ENCODE measurements at places on chromosomes 3 and 15. TPM values are rescaled to one million over a fixed set of nuclear protein-coding genes. Genes with fewer than 3 reads are reported as not detected.

DNA sequence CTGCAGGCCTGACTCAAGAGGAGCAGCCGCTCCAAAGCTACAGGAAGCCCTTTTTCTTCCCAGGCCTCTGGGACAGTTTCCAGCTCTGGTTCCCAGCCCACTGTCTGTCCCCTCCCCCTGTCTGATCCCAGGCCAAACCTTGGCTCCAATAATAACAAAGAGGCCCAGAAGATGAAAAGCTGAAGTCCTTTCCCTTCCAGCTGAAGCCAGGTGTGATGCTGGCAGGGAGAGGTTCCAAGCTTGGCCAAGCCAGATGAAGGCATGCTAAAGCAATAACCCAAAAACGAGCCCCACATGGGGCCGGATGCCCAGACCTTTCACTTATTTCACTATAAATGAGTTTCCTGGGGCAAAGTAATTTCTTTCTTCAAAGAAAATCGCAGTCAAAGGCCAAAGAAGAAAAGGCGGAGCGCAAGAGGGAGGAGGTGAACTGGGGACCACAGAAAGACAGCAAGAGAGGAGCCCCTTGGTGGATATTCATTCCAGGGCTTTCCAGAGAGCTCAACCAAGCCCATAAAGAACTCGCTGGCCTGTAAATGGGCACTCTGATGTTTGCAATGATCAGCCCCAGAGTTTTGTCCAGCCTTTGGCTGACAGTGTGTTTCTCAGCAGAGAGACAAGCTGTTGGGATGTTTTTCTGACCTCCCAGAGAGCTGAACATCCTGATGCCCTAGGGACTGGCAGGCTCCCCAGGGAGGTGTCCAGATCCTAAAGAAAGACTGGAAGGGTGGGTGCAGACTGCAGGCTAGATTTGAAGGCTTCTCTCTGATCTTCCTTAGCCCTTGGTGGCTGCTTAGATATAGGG, 157.6 kb downstream of the UACA start:
- peaks cover 4% of the 10 kb centered on the region for H3K27me3 ChIP-seq
- H3K36me3 ChIP-seq, result no peaks in the 10 kb centered on the region
- H3K27ac ChIP-seq, result no peak overlapping the region
- H3K4me1 ChIP-seq, result no peaks in the 10 kb centered on the region
- no peak for DNase-seq

GRCh38 chr3:39533226-39533625, 65.7 kb downstream of the MOBP start:
- no peaks in the 10 kb centered on the region for H3K36me3 ChIP-seq
- no peak overlapping the region for H3K4me3 ChIP-seq
- DNase-seq, result no peak

GRCh38 chr3:22685597-22685996, 517.5 kb upstream of the UBE2E2 start:
- H3K4me3 ChIP-seq, result no peak overlapping the region
- no peaks in the 10 kb centered on the region for H3K36me3 ChIP-seq
- no peak overlapping the region for H3K27ac ChIP-seq
- H3K27me3 ChIP-seq, result no peaks in the 10 kb centered on the region
- H3K4me1 ChIP-seq, result no peaks in the 10 kb centered on the region
- DNase-seq, result no peak

DNA sequence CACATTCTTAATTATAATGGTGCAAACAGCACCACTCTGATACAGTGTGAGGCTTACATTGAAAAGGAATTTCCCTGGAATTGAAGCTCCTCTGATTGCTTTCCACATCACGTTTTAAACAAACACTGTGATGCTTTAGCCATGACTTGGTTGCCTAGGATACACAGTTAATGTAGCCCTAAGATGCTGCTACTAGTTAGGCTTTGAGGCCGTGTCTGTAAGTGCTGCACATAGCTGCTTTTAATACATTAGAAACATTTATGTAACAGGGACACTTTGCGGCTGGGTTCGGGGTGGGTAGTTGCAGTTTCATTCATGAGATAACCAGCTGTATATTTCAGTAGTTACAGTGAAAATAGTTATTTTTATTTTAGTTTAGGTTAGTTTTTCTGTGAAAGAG, 334.7 kb downstream of the NLGN1 start:
- no peak overlapping the region for H3K4me3 ChIP-seq
- no peak overlapping the region for H3K27ac ChIP-seq
- no peaks in the 10 kb centered on the region for H3K27me3 ChIP-seq
- no peak for DNase-seq
- no peaks in the 10 kb centered on the region for H3K4me1 ChIP-seq

DNA sequence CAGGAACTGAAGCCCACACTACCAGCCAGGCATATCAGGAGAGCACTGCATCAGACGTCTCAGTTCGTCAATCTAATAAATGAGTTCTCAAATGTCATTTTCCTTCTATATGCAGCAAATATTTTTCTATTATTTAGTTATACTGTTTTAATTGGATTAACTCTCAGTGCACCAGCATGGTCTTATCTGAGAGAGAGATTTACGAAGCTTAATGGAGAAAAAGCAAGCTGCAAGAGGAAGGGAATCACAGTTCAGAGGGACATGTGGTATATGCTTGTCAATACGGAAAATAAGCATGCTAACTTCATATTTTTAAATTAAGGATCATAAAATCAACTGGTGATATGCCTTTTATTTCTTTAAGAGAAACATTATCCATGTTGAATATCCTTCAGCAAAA, 213.1 kb upstream of the NECTIN3 start:
- H3K4me1 ChIP-seq, result no peaks in the 10 kb centered on the region
- no peaks in the 10 kb centered on the region for H3K36me3 ChIP-seq
- H3K27ac ChIP-seq, result no peak overlapping the region

DNA sequence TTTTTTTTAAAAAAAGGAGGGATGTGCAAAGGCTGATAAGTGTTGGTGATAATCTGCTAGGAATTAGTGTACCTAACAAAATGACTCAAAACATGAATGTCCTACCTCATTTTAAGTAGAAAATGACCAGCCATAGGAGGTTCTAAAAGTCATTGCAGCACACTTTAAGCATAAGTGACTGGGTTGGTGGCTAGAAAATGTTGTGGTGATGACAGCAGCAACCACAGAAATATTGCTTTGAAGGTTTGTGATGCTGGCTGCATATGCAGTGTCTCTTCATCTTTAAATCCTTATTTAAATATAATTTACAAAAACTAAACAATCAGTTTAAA, 55.2 kb downstream of the CMSS1 start:
- peaks cover 82% of the 10 kb centered on the region for H3K4me1 ChIP-seq
- peak; percentile 22 for DNase-seq
- H3K27ac ChIP-seq, result peak overlapping the region; percentile 68
- peak overlapping the region; percentile 53 for H3K4me3 ChIP-seq

- H3K27me3 ChIP-seq, result peaks cover 9% of the 10 kb centered on the region
- no peak overlapping the region for H3K4me3 ChIP-seq
- no peak for DNase-seq
- no peak overlapping the region for H3K27ac ChIP-seq
- peaks cover 15% of the 10 kb centered on the region for H3K4me1 ChIP-seq
These were observed 56.9 kb downstream of the CYP19A1 start for GRCh38 chr15:51281368-51281967.

- H3K4me3 ChIP-seq, result no peak overlapping the region
- peaks cover 28% of the 10 kb centered on the region for H3K4me1 ChIP-seq
- H3K27me3 ChIP-seq, result no peaks in the 10 kb centered on the region
These were observed 74.4 kb downstream of the DLG1 start for GRCh38 chr3:197224034-197224444.

DNA sequence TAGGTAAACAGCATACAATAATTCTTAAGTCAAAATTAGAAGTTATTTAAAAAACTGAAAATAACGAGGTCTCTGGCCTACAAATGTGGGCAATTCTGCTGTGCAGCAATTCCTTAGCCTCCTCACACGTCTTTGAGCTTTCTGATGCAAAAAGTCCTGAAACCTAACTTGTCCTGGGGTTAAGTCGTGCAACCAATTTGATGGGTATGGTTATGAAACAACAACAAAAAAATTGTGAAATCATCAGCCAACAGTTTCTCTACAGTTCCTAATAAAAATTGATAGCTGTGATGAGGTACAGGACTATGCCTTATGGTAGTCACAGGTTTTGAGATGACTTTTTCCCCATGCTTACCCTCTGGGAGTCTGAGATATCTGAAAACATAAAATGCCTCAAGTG, 6.5 kb upstream of the GLB1 start:
- DNase-seq, result no peak
- no peak overlapping the region for H3K27ac ChIP-seq
- H3K36me3 ChIP-seq, result no peaks in the 10 kb centered on the region

DNA sequence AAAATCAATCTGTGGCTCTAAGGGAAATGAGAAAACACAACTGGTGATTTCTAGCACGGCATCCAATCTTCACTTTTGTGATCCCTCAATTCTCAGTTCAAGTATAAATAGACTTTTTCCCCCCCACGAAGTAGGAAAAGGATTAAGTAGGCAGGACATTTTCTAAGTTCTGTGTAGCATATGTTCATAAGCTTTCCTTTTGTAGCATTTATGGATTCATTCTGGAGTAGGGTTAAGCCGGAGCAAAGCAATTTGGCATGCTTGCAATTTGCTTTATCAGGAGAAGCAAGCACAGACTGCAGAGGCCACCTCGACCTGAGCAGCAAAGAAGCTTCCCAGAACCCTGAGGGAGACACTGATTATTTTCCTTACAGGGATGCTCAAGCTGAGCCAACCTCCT, 66.3 kb downstream of the FHIT start:
- H3K27me3 ChIP-seq, result no peaks in the 10 kb centered on the region
- DNase-seq, result no peak
- peaks cover 7% of the 10 kb centered on the region for H3K4me1 ChIP-seq
- no peaks in the 10 kb centered on the region for H3K36me3 ChIP-seq
- H3K27ac ChIP-seq, result no peak overlapping the region
- no peak overlapping the region for H3K4me3 ChIP-seq

- H3K27me3 ChIP-seq, result peaks cover 3% of the 10 kb centered on the region
- no peaks in the 10 kb centered on the region for H3K36me3 ChIP-seq
- H3K4me3 ChIP-seq, result no peak overlapping the region
- peaks cover 3% of the 10 kb centered on the region for H3K4me1 ChIP-seq
These were observed 132.9 kb upstream of the LRIG1 start for GRCh38 chr3:66633402-66634381.

DNA sequence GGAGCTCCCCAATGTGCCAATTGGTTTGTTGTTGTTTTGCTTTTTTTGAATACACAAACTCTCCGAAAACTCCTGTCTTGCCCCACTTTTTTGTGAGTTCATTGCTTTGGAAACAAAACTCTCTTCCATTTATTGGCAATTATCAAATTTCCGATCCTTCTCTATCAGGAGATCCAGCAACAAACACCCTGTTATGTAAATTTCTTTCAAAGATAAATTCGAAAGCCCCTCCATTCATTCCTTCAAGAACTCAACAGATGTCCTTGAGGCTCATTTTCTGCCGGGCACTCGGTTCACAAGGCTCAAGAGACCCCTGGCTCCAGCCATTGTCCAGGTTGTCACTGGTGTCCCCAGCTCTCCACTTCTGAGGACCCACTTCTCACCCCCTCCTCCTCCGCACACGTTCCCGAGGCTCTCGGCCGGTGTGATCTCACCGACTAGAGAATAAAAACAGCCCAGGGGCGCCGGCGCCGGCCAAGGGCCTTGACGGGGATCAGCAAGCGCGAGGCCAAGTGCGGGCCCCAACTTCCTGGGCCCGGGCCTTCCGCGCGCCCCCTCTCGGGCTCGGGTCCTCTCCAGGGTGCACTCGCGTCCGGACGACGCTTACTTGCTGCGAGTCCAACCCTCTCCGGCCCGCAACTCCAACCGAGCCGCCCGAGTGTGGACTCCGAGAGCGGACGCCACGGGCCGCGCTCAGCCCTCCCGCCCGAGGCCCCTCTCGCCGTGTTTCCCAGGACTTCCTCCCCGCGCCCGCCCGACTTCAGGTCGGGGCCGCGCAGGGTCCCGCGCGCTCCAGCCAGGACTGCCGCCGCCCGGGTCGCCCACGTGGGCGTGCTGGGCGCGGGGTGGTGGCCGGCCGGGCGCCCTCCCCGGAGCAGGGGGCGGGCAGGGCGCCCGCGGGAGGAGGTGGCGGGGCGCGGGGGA, 533 bp upstream of the SMAD3 start:
- H3K27me3 ChIP-seq, result peaks cover 3% of the 10 kb centered on the region
- peak overlapping the region; percentile 66 for H3K4me3 ChIP-seq
- H3K4me1 ChIP-seq, result peaks cover 58% of the 10 kb centered on the region
- DNase-seq, result no peak
- H3K36me3 ChIP-seq, result peaks cover 20% of the 10 kb centered on the region

- no peaks in the 10 kb centered on the region for H3K36me3 ChIP-seq
- H3K27me3 ChIP-seq, result peaks cover 8% of the 10 kb centered on the region
- no peaks in the 10 kb centered on the region for H3K4me1 ChIP-seq
- no peak overlapping the region for H3K27ac ChIP-seq
These were observed 382.5 kb upstream of the C2CD4B start for GRCh38 chr15:62547584-62547983.

DNA sequence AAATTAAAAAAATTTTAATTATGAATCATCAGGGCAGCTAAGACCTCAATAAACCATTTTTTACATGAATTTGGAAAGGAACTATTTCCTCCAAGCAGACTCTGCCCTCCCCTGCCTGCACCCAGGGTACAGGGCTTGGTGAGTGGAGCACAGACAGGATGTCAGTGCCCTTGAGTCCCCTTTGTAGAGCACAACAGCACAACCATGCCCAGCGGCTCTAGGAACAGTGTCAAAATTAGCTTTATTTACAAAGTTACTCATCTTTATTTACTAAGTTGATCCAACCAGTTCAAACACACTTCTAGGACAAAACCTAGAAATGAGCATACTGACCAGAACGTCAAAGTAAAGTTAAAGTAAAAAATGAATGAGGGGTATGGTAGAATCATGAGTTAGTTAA, 90.6 kb upstream of the TSC22D2 start:
- no peak overlapping the region for H3K4me3 ChIP-seq
- H3K36me3 ChIP-seq, result no peaks in the 10 kb centered on the region
- H3K4me1 ChIP-seq, result no peaks in the 10 kb centered on the region
- H3K27ac ChIP-seq, result no peak overlapping the region
- H3K27me3 ChIP-seq, result peaks cover 21% of the 10 kb centered on the region

Gene NAA80
- total RNA-seq, result 18.1 TPM

Gene B3GNT5
- total RNA-seq, result 17.0 TPM

Gene GOLGA8T
- not detected for total RNA-seq

Gene VGLL4
- 46.0 TPM for total RNA-seq

Gene PRRT3
- 16.8 TPM for total RNA-seq

Gene ZNF774
- 2.1 TPM for total RNA-seq

Gene GP9
- not detected for total RNA-seq

Gene HTR3C
- total RNA-seq, result not detected

Gene LINS1
- 64.1 TPM for total RNA-seq

Gene DCLK3
- not detected for total RNA-seq

Gene SUCNR1
- not detected for total RNA-seq

Measured in activated T-helper 1 cell treated with anti-CD3 and anti-CD28 coated beads, Interleukin-12 subunit alpha, Interleukin-12 subunit beta, Interleukin-2, Interleukin-4 antibody, amounts not matched to agents 30 ng/mL and 10 ng/mL and 1 ng/mL, durations not matched to agents 14 hours and 24 hours and 36 hours (primary cell).